ENCODE measurements at places on chromosomes 5 and 9.

DNA sequence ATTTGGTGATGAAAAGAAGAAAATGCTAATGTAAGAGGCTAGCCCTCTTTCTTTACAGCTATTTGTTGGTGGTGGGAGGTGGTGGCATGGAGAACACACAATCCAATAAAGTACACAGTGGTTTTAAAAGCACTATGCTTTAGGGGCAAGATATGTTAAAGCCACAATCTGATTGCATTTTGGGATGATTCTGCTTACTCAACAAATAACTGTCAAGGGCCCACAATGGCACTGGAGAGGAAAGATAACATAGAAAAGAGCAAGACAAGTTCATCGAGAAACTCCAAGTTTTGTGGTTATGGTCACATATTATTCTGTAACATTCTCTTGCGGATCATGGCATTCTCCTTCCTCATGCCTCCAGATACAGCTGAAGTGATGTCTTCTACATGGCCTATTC, 38.8 kb downstream of the OTP start:
- DNase-seq = no peak

- DNase-seq = no peak
Measured at GRCh38 chr9:137434498-137435380, 6.4 kb downstream of the ENTPD8 start.

DNA sequence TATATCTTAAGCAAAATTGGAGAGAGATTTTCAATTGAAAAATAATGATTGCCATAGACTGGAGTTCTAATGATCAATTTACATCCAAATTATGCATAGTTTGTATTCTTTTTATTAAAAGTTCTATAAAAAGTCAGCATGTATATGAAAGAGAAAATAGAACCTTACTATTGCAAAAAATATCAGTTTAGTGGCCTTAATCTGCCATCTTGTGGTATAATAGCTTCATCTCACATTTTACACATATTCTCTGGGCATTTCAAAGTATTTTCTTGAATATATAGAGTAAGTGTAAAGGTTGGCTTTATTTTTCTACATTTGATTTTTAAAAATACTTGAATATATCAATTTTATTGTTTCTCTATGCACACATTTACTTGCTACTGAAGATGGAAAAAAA, 1858.6 kb upstream of the CDH9 start:
- DNase-seq = no peak

DNA sequence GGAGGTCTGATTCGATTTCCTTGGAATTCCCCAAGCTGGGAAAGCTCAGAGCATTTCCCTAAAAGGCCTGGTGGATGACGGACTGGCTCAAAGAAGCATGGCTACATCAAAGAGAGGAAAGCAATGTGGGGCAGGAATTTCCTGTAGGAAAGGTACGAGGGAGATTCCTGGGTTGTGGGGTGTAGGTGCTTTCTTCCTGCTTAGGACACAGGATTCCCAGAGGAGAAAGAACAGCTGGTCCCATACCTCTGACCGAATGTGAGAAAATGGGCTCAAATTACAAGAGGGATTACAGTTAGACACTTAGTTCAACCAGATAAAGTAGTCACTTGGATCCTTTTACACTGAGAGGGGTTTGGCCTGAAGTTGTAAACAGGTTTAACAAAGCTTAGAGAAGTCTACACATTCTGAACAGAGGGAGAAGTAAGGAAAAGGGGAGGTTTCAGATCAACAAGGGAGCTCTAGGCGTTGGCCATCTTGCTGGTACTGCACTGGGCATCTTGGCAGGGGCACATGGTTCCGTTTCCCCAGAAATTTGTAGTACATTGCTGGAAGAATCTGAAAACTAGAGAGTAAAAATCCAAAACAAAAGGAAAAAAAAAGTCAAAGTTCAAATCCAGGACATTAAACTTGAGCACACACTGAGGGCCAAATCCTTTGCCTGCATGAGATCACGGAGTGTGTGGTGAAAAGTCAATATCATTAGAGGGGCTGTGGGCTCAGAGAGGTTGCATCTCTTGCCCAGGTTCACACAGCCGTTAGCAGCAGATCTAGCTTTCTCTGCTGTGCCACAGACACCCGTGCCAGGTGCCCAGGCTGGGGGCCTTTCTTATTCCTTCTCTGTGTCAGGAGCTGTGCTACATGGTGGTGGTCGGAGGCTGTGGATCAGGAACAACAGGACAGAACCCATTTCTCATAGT, 171.3 kb downstream of the RGS3 start:
- DNase-seq = no peak

DNA sequence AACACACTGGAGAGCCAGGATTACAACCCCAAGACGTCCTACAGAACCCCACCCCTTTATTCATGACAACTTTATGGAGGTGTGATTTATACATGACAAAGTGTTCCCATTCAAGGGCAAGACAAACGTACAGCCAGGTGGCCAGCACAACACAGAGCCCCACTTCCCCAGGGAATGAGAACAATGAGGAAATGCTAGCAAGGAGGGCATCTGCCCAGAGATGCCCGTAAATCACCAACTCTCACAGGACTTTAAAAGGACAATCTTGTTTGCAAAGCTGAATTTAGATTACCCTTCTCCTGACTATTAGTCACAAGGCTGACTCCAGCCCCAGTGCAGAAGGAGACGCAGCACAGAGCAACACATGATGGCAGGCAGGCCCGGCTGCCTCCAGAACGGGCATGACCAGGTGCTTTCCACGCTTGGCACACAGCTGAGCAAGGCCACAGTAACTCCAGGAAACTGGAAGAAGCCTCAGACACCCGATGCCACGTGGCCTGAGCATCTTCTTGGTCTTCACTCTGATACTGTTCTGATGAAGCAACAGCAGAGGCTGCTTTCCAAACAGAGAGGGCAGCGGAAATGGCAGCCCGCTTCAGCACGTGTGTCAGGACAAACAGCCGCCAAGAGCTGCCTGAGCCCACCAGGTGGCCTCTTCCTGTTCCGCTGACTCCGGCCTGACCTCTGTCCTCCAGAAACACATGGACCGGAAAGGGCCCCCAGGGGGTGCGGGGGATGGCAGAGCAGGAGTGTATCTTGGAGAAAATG, 51.4 kb downstream of the ROR2 start:
- no peak for DNase-seq

DNA sequence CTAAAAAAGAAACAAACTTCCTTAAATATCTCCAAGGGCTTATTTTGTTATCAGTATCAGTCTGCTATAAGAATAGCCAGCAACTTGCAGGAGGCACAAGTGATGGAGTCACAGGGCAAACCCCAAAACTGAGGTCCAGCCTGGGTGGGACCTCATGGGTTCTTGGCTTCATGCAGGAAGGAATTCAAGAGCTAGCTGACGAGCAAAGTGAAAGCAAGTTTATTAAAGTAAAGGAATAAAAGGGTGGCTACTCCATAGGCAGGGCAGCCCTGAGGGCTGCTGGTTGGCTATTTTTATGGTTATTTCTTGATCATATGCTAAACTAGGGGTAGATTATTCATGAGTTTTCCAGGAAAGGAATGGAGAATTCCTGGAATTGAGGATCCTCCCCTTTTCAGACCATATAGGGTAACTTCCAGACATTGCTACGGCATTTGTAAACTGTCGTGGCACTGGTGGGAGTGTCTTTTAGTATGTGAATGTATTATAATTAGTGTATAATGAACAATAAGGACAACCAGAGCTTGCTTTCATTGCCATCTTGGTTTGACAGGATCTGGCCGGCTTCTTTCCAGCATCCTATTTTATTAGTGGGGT, 231.9 kb downstream of the ADAMTSL1 start:
- no peak for DNase-seq

DNA sequence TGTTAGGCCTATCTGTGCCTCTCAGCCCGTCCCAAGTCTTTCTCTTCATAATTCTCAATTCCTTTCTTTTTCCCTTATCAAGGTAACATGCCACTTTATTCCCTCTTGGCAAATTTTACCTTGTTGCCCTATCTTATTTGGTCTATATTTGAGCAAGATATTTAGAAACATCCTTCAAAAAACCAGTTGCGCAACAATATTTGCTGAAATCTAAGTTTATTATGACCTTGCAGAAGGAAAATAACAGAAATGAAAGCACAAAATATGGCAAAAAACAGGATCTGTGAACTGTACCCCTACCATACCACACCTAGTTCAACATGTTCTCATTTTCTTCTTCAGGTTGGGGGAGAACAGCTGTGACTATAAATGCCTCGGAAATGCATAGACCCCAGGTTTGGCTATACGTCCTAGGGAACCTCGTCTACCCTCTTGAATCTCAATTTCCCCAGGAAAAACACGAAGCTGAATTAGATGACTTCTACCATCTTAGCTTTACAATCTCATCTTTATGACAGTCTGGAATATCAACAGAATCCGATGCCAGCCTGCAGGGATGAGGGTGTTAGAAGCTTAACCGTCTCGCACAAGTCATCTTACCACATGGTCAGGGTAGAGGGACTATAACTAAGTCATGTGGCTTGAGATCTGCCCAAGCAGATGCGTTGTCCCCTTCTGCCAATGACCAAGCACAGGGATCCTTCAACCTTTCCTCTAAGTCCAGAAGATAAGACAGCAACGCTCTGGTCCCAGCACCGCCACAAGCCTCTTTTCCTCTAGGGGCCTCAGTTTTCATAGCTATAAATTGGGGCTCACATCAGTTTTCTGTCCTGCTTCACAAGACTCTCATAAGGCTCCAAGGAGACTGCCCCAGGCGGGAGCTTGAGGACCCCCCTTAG, 1.3 kb downstream of the LCP2 start:
- no peak for DNase-seq

DNA sequence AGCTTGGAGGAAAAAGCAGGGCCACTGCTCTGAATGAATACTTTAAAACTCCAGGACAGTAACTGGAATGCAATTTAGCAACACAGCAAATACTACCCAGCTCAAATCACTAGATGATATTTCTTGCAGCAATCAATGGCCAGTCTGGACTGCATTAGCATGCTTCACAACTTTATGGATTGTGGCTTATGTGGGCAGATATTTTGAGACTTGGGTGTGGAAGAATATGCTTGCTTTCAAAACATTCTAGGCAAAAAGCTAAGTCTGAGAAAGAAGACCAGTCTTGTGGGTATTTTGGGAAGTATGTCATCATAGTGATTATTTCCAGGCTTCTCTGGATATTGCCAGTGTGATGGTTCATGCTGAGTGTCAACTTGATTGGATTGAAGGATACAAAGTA, 3.1 kb downstream of the RANBP3L start:
- DNase-seq = no peak

DNA sequence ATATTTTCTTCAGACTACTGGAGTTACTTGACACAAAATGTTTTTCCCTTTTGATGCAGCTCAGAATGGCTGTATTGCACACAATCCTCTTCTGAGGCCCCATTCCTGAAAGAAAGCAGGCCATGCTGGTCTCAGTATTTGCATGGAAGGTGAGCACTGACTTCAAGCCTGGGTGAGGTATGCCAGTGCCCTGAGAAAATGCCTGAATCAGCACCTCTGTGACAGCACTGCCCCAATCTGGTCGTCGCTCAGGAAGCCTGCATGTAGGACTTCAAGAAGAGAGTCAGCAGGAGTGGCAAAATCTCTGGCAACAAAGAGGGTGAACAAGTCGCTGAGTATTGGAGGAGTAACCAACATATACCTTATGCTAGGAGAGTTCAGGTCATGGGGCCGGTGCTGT, 425.2 kb upstream of the PIK3R1 start:
- DNase-seq = no peak

GRCh38 chr9:131762356-131762932, 22.6 kb upstream of the RAPGEF1 start:
- DNase-seq = peak; percentile 65

DNA sequence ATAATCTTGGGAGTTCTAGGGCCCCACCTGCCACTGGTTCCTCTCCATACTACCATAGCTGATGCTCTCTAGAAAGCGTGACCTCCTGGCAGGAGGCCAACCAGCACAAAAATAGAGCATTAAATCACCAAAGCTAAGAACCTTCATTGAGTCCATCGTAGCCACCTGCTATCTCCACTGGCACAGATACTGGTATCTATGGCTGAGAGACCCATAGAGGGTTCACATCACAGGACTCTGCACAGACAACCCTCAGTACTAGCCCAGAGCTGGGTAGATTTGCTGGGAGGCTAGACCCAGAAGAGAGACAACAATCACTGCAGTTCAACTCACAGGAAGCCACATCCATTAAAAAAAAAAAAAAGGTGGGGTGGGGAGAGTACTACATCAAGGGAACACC, 509.1 kb downstream of the DTWD2 start:
- DNase-seq = no peak

GRCh38 chr5:113813466-113813865, 300.0 kb downstream of the YTHDC2 start:
- DNase-seq = no peak

DNA sequence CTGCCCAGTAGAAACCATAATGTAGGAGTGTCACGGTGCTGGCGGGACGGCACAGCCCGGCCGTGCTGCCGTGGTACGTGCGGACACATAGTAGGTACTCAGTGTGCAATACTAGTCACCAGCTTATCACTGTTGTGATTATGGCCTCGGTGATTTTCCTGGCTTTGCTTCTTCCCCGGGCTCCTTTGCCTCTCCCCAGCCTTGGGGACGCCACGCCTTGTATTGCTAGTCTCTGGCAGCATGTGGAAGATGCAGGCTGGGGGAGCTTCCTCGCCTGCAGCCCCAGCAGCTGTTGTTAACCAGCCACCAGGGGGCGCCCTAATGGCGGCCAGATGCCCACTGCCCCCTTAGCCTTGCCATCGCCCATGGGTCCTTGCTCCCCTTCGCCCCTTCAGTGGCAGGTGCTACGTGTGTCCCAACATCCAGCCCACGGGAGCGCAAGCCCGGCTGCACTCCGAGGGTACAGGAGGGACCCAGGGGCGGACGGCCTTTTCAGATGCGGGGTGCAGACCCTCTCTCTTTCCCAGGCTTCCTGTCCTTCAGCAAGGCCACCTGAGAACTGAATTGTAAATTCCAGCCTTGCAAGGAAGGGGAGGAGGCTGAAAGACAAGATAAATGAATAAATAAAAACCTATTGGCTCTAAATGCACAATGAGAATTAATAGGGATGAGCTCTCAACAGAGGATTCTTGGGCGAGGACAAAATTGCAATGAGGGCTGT, 8.0 kb downstream of the NTNG2 start:
- peak; percentile 36 for DNase-seq

- no peak for DNase-seq
Measured at GRCh38 chr5:131324303-131324702, 60.5 kb downstream of the CDC42SE2 start.

GRCh38 chr5:131783874-131784273, 12.9 kb downstream of the FNIP1 start:
- DNase-seq = no peak

DNA sequence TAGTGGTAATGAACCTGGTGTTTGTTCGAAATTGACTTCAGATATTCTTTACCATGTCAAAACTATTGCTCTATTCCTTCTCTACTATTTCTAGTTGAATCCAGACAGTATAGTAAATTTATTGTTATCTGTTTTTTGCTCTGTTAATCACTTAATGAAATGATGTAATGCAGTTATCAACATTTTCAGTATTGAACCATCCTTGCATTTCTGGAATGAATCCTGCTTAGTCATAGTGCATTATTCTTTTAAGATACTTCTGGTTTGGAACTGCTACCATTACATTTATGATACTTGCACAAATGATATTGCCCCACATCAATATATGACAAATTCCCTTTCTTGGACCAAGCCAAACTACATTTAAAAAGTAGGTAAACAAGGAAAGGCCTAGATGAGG, 554.0 kb upstream of the KLF4 start:
- DNase-seq = no peak

GRCh38 chr9:92644278-92644677, 25.7 kb downstream of the IPPK start:
- no peak for DNase-seq

Data from anterior cingulate cortex (tissue), 58 donors.